Activated T-cell treated with anti-CD3 and anti-CD28 coated beads, Interleukin-2, amount 50 U/mL, for 72 hours (primary cell): ENCODE measurements at places on chromosomes 16 and 17. TPM values are rescaled to one million over a fixed set of nuclear protein-coding genes. Genes with fewer than 3 reads are reported as not detected.

DNA sequence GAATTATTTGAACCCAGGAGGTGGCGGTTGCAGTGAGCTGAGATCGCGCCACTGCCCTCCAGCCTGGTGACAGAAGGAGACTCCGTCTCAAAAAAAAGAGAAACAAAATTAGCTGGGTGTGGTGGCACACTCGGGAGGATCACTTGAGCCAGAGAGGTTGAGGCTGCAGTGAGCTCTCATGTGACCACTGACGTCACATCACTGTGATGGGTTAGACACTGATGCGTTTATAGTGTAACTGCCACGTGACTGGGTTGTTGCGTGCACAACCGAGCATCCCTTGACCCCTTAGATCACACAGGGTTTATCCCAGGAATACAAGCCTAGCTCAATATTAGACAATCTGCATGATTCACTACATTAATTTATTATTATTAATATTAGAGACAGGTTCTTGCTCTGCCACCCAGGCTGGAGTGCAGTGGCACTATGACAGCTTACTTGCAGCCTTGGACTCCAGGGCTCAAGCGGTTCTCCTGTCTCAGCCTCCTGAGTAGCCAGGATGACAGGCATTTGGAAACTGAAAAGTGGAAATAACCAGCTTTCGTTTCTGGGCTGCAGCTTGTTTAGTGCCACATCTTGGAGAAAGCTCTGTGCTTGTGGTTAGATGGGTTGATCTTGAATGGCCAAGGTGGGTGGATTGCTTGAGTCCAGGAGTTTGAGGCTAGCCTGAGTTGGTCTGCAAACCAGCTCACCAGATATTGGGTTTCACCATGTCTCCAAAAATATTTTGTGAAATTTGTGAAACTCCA, 26.4 kb upstream of the ABR start:
- H3K36me3 ChIP-seq = no peaks in the 10 kb centered on the region
- H3K27me3 ChIP-seq = no peaks in the 10 kb centered on the region
- peaks cover 13% of the 10 kb centered on the region for H3K4me1 ChIP-seq
- H3K27ac ChIP-seq = no peak overlapping the region

IL21R gene
- 166 TPM for total RNA-seq

KCNH4 gene
- total RNA-seq = 0.26 TPM

- no peak for DNase-seq
- H3K4me3 ChIP-seq = no peak overlapping the region
- no peaks in the 10 kb centered on the region for H3K27me3 ChIP-seq
- no peak overlapping the region for H3K27ac ChIP-seq
Measured at GRCh38 chr16:51538707-51539498, 387.8 kb upstream of the SALL1 start.
